ENCODE measurements at places on chromosomes 5 and 9.

DNA sequence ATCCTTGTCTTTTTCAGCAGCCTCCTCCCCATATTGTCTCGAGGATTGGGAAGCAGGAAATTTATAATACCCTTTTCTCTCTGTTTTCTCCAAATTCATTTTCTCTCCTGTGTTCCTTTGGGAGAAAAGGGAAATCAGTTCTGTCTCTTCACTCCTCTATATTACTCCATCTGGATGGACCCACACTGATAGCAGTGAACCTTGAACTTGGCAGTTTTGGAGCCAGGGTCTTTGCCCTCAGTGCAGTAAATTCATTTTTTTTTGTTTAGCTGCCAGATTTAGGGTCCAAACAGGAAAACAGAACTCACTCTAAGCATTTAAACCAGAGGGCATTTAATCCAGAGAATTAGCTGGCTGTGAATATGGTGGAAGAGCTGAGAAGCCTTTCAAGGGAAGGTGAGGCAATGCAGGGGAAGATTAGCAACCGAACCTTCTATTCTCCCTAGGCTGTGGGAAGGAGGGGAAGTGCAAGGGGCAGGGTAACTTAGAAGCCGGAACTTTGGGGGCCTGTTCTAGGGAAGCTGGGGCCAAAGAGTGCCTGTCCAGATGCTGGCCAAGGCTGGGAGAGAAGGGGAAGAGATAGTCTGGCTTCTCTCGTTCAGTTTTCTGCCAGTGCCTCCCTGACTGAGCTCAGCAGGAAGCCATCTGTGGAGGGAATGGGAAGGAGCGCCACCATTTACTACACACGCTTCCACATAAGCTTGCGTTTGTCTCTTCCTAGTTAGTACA lies 16.3 kb upstream of the NPR2 start:
- no peak for DNase-seq

- no peak for DNase-seq
These were observed 10.2 kb downstream of the KCNIP1 start for GRCh38 chr5:170513856-170514525.

DNA sequence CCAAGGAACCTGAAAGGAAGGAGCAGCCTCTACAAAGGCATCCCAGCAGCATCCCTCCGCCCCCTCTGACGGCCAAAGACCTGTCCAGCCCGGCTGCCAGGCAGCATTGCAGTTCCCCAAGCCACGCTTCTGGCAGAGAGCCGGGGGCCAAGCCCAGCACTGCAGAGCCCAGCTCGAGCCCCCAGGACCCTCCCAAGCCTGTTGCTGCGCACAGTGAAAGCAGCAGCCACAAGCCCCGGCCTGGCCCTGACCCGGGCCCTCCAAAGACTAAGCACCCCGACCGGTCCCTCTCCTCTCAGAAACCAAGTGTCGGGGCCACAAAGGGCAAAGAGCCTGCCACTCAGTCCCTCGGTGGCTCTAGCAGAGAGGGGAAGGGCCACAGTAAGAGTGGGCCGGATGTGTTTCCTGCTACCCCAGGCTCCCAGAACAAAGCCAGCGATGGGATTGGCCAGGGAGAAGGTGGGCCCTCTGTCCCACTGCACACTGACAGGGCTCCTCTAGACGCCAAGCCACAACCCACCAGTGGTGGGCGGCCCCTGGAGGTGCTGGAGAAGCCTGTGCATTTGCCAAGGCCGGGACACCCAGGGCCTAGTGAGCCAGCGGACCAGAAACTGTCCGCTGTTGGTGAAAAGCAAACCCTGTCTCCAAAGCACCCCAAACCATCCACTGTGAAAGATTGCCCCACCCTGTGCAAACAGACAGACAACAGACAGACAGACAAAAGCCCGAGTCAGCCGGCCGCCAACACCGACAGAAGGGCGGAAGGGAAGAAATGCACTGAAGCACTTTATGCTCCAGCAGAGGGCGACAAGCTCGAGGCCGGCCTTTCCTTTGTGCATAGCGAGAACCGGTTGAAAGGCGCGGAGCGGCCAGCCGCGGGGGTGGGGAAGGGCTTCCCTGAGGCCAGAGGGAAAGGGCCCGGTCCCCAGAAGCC lies 30.8 kb downstream of the CD180 start:
- DNase-seq: peak; percentile 85

DNA sequence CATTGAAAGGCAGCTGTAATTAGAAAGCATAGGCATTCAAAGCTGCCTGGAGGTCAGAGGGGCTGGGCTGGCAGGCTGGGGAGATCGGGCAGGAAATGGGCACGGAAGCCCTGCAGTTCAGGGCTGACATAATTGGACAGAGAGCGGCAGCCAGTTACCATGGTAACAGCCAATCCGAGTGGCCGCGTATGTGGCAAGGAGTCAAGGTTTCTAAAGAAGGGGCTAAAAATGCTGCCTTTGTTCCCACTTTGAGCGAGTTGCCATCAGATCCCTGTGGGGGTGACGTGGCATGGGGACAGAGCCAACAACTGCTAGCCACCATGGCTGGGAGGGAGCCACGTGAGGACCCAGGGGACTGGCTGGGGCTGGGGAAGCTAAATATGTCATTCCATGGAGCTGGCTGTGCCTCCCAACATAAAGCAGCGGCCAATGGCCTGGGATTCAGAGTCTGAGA lies 44.7 kb upstream of the NDFIP1 start:
- DNase-seq: peak; percentile 76

GRCh38 chr9:112823257-112823656 lies 67.4 kb downstream of the SLC46A2 start:
- DNase-seq: no peak

DNA sequence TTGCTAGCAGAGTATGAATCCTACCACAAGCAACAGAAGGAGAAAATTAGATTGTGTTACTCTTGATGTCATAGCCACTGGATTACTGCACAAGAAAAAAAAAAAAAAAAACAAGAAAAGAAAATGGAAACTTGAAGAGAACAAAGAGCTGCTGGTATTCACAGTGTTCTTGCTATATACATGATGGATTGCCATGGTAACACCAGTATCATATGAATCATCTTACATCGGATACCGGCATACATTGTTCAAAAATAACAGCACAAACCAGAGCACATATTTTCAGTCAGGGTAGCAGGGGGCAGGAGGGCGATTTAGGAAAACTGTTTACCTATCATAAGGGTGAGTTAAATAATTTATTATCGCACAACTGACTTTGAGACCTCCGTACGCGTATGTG lies 472.9 kb downstream of the PDE4D start:
- no peak for DNase-seq

DNA sequence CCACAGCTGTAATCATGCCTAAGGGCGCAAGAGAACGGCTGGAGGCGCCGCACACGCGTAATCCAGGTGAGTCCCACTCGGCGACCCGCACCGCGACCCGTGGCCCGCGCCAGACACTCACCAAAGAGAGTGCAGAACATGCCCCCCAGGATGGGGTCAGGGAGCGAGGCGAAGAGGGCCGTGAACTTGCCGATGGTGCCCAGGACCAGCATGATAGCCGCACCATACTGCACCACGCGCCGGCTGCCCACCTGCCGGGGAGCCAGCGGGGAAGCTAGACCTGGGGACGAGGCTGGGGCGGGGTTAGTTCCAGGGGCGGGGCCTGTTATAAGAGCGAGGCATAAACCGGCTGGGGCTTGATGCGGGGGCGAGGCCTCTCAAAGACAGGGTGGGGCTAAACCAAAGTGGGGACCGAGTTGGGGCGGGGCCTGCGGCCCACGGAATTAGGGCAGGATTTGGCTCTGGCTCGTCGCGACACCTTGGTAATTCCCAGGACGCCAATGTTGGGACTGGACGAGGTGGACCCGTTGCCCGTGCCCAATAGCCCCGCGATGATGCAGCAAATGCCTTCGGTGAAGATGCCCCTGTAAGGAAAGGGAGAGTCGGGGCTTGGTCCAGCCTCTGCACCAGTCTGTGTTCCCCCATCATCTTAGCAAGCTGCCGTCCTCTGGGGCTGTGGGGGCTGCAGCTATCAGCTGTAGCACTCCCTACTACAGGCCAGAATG lies 4.8 kb downstream of the SLC23A1 start:
- DNase-seq: peak; percentile 15

- DNase-seq: no peak
These were observed 48.2 kb upstream of the FBXW11 start for GRCh38 chr5:172054611-172055153.

- no peak for DNase-seq
These were observed 20.8 kb upstream of the ATG10 start for GRCh38 chr5:81950996-81951395.

DNA sequence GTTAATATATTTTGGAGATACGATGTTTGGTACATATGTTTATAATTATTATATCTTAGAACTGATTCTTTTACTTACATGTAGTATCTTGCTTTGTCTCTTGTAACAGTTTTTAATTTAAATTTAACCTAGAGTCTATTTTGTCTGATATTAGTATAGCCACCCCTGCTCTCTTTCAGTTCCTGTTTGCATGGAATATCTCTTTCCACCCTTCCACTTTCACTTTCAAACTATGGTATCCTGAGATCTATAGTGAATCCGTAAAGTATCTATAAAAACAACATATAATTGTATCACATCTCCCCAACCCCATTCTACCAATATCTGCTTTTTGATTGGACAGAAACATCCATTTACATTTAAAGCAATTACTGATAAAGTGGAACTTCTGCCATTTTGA lies 7.2 kb downstream of the IRGM start:
- DNase-seq: no peak

DNA sequence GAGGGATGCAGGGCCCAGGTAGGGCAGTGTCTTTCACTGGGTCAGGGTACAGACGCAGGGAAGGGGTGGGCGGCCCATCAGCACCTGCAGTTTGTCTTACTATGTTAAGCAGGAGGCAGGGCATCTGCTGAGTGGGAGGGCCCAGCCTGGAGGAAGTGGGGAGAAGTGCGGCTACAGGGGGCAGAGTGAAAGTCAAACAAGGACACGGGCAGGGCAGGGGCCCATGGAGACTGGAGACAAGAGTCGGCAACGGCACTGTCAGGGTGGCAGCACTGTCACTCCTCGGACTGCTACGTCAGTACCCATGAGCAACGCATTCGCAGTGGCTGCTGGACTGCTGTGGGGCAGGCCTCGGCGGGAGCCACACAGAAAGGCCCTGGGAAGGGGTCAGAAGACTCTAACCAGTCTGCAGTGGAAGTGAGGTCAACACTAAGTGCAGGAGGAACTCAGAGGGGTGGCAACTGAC lies 19.7 kb downstream of the CAMSAP1 start:
- no peak for DNase-seq

DNA sequence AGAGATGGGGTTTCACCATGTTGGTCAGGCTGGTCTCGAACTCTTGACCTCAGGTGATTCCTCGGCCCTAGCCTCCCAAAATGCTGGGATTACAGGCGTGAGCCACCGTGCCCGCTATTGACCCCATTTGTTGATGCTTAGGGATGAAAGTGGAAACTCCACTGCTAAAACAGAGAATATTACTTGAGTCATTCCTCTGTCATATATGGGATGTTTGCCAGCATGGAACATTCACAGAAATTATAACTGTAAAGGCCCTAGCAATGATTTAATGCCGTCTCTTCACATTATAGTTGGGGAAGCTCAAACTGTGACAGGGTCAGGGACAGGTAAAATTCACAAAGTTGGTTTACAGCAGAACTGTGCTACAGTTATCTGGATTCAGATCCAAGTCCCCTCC lies 94.5 kb downstream of the TMC1 start:
- DNase-seq: no peak

DNA sequence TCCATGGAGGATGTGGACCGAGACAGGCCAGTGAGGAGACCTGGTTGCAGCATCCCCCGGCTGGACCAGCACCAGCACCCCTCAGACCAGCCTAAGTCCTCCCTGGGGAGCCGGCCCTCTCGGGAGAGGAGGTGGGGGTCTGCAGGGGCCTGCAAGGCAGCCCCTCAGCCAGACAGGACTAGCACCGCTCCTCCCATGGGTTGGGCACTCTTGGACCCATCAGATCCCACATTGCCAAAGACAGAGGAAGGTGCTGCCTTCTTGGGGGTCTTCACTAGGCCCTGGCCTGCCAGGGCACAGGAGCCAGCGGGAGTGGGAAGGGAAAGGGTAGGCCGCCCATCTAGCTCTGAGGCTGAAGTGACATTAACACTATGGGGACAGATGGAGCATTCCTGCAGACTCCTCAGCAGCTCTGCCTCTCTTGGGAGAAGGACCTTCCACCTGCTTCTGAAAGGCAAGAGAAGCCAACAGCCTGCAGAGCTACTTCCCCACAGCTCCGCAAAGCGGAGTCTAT lies 6.8 kb downstream of the IL13 start:
- DNase-seq: no peak

DNA sequence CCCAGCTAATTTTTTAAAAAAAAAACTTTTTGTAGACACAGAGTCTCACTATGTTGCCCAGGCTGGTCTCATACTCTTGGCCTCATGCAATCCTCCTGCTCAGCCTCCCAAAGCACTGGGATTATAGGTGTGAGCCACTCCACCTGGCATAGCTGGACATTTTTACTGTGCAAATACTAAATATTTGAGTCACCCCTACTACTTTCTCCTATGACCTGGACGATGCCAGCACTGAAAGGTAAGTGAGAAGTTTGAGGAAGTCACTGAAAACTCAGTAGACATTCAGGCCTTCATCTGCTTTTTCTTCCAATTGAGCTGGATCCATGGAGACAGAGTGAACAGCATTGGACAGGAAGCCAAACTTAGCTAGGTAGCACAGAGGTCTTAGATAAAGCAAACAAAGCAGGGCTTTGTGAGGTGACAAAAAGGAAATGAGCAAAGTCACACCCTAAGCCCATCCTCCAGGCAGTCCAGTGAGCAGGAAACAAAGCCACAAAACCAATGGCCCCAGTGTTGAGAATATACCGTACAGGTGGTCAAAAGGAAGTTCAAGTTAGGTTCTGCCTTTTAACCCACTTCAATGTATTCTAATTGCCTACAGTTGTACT lies 192.6 kb upstream of the RASA1 start:
- DNase-seq: no peak

DNA sequence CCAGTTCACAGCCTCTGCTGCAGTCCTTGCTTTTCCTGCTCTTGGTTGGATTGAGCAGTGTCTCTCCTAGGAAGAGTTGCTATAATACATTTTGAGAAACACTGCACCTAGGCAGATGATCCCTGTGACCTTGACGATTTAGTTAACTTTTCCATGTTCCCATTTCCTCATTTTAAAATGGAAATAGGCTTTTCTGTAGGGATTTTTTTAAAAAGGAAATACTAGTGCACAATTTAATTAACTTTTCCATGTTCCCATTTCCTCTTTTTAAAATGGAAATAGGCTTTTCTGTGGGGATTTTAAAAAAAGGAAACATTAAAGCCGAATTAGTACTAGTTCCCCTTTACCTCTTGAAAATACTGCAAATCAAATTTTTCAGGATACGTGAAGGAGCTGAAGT lies 4.7 kb downstream of the ATP6V0E1 start:
- no peak for DNase-seq

- no peak for DNase-seq
These were observed 813 bp downstream of the ERMP1 start for GRCh38 chr9:5832071-5832537.
